ENCODE measurements at places on chromosomes 5 and 9. TPM values are rescaled to one million over a fixed set of nuclear protein-coding genes. Genes with fewer than 3 reads are reported as not detected.

Gene RNF208
- 6.5 TPM for total RNA-seq

Gene GPX3
- total RNA-seq, result 160 TPM

Gene GRXCR2
- not detected for total RNA-seq

Gene PFN3
- total RNA-seq, result not detected

Gene ZNF782
- total RNA-seq, result 10.6 TPM

Gene CACNA1B
- total RNA-seq, result 0.23 TPM

Gene PROB1
- 2.4 TPM for total RNA-seq

Gene RAB3C
- 5.8 TPM for total RNA-seq

Gene SLC46A2
- total RNA-seq, result 4.2 TPM

Gene KLF9
- 64.5 TPM for total RNA-seq

Gene SLCO4C1
- 1.2 TPM for total RNA-seq

Gene C5orf46
- not detected for total RNA-seq

Gene SCGB3A2
- not detected for total RNA-seq

- DNase-seq, result peak; percentile 44
These were observed 937 bp upstream of the HMGCR start for GRCh38 chr5:75335952-75336614.

- no peak for DNase-seq
These were observed 125.9 kb downstream of the EHMT1 start for GRCh38 chr9:137744632-137745183.

- no peak for DNase-seq
These were observed 136.7 kb upstream of the ZNF462 start for GRCh38 chr9:106726070-106726815.

- no peak for DNase-seq
These were observed 367.6 kb downstream of the PDE4D start for GRCh38 chr5:59525957-59526356.

DNA sequence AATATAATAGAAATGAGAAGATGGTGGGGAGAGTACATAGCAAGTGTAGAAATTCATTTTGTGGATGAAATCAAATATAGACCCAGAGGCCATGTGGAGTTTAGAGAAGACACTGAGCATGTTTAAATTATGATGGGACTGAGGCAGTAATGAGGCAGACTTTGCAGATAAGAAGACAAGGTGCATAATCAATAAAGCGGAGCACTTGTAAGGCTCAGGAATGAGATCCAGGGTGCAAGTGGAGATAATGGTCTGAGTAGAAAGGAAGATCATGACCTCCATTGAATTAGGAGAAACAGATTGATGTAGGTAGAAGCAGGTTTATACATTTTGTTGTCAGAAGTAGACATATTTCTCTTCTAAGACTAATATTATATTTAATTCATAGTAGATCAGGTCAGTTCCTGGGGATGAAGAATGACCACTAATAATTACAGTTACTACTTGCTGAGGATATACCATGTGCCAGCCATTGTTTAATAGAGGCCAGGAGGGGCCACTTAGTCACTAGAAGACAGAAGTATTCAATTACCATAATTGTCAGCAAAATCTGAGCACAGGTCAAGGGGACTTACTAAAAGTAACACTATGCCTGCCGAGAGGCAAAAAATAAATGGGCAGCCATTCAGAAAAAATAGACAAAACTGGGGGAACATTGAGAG, 479.8 kb downstream of the DNAH5 start:
- no peak for DNase-seq

- no peak for DNase-seq
These were observed 193.7 kb upstream of the TLE4 start for GRCh38 chr9:79378107-79378506.

GRCh38 chr5:149860801-149861322, 83.7 kb downstream of the PDE6A start:
- no peak for DNase-seq

DNA sequence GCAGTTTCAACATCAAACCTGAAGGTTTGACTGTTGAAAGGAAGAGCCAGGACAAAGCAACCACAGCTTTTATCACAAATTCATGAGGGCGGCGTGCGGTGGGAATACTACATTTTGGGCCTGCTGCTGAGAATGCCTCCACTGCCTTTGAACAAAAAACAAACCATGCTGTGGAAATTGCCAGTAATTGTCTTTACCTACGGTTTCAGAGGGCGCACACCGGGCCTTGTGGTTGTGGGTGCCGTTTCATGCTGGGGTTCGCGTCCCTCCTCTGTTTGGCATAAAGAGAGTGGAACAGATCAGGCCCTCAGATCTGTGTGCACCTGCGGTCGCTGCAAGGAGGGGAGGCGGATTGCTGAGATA, 27.6 kb upstream of the TCF7 start:
- DNase-seq, result no peak

- DNase-seq, result no peak
These were observed 13.2 kb upstream of the PCA3 start for GRCh38 chr9:76751001-76751400.

- DNase-seq, result no peak
These were observed 30.7 kb downstream of the PPARGC1B start for GRCh38 chr5:149760854-149761187.

DNA sequence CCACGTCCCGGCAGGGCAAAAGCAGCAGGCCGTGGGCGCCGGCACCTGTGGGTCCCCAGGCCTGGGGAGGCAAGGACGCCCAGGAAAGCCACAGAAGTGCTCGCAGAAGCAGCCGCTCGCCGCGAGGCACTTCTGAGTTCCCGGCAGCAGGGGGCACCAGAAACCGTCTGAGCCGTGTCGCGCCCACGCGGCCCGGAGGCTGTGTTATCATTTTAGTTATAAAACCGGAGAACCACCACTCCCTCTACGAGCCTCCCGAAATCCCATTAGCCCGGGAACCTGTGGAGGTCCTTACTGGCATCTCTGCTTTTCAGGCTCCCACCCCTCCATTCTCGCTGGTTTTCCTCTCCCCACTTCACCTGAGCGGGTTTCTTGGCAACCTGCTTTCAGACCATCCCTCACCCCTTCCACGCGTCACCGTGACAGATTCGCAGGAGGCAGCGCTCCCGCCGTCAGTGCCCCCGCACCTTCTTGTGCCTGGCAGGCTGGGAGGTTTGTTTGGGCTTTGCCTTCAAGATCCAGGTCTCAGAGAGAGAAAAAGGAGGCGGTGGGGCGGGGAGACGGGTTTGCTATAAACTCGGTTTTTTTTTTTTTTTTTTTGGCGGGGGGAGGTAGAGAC, 2.3 kb downstream of the GDNF start:
- DNase-seq, result peak; percentile 72

DNA sequence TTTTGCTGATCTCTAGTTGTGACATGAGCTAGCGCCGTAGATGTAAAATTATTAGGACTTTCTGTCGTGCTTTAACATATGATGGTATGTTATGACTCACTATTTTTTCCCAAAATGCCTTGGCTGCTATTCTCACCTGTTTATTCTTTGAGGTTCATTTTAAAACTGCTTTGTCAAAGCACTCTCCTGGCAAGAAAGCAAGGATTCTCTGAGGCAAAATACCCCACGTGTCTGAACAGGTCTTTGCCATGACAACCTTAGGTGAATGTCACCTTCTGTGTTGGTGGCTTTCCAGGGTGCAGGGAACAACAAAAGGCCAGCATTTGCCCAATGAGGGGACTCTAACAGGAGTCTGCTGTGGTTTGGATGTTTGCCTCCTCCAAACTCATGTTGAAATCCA, 30.6 kb upstream of the COL5A1 start:
- DNase-seq, result no peak

DNA sequence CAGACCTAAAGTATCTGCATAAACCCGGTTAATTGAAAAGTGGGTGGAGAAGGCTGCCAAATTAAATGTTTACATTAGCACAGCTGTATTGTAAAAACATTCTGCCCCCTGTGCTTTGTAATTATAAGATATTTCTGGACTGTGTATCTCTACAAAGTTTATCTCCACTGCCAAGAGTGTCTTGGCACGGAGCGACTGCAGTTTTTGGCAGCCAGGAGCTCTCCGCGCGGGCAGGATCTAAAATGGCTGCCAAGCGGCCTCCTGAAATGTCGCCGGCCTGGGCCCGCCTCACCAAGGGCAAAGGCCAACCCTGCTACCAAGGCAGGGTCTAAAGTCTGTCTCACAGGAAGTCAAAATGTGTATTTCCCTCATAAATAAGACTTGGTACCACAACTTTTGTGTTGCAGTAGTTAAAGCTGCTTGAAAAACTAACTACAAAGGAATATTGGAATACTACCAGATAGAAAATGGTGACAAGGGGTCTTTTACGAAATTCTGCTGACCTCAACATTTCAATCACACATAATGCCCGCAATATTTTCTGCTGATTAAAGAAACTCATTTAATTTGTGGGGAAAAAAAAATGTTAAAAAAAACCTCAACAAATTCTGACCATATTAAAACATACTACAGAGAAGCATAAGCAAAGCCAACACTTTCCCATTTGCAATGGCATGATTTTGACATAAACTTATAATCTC, 110.4 kb downstream of the NFIB start:
- peak; percentile 65 for DNase-seq

GRCh38 chr5:58706736-58707135, 123.9 kb downstream of the RAB3C start:
- DNase-seq, result no peak

- no peak for DNase-seq
These were observed 56.0 kb upstream of the FAM174A start for GRCh38 chr5:100479079-100479688.

GRCh38 chr5:84506625-84507024, 121.9 kb upstream of the EDIL3 start:
- no peak for DNase-seq

GRCh38 chr5:137708062-137708461, 27.8 kb downstream of the KLHL3 start:
- DNase-seq, result no peak

DNA sequence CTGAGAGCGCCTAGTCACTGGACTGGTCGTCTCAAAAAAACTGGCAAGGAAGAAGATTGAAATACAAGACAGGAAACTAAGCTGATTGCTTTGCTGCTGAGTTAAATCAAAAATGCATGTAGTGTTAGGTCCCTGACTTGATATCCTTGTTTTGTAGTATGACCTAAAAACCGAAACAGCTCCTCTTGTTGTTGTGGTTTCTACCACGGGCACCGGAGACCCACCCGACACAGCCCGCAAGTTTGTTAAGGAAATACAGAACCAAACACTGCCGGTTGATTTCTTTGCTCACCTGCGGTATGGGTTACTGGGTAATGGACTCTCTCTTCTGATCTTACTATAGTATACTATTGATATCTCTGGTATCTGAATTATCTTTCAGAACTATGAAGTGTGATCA, 4.3 kb downstream of the MTRR start:
- no peak for DNase-seq

DNA sequence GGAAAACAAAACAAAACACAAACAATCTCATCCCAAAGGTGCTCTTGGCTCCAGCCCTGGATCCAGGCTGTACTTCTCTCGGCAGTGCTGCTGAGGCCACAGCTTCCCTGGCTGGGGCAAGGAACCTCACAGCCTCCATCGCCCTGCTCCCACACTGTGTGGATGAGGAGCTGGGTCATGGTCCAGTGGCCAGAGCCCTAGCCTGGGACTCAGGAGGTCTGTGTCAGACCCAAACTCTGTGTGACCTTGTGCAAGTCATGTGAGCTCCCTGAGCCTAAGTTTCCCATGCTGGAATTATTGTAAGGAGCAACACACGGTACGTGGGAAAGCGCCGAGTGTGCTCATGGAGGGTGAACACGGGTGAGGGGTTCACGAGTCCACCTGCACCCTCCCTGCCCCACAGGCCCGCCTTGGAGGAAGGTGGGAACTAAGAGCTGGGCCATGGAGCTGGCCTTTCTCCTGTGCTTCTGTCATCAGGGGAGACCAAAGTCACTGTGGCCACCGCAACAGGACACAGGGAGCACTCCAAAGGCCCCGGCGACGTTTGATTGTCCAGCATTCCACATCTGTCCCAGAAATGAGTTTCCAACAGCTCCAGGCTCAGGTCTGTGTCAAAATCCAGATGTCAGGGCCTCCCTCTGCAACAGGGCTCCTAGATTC, 26.2 kb upstream of the SMU1 start:
- peak; percentile 23 for DNase-seq

- DNase-seq, result no peak
These were observed 10.7 kb upstream of the SLC22A4 start for GRCh38 chr5:132283423-132284043.
